ENCODE measurements at places on chromosomes 7 and 10.

DNA sequence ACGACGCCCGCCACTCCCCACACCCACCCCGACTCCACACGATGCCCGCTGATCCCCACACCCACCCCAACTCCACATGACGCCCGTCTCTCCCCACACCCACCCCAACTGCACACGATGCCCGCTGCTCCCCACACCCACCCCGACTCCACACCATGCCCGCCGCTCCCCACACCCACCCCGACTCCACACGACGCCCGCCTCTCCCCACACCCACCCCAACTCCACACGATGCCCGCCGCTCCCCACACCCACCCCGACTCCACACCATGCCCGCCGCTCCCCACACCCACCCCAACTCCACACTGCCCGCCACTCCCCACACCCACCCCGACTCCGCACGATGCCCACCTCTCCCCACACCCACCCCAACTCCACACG is 317.0 kb downstream of the DNAJB6 start:
- no peak for DNase-seq

DNA sequence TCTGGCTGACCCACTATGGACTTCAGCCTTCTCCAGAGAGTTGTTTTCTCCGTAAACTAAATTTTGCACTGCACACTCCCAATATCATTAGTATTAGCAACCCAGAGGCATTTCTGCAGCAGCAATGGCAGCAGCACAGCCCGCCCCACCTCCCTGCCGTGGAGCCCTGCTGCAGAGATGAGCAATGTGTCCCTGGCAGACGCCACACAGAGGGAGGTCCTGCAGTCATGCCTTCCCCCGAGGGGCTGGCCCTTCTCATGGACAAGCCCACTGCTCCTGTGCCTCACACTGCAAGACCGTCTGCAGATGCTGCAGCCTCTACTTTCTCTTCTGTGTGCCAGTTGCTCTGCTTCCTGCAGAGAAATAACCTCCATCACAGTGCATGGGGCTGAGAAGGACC is 393.4 kb upstream of the MKI67 start:
- DNase-seq = no peak

DNA sequence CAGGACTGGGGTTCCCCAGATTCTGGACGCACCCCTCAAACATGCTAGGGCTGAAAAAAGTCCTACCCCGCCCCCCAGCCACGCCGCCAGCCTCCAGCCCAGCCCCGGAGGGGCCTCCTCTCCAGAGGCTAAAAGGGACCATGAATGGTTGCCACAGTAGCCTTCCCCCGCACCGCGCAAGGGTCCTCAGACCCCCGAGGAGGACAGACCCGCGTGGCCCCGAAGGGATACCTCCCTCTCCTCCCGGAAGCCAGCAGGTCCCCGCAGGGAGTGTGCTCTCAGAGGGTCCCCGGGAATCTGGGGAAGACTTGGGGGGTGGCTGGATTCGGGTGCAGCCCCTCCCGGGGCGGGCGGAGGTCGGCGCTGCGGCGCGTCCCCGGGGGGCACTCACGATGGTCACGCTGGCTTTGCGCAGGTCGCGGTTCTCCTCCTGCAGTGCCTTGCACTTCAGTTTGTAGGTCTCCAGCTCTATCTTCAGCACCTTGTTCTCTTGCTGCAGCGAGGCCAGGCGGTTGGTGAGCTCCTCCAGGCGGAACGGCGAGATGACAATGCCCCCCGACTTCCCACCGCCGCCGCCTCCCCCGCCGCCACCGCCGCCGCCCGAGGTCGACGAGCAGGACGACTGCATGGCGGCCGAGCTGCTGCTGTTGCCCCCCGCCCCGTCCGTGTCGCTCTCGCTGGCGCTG is 482 bp downstream of the CCDC6 start:
- no peak for DNase-seq

DNA sequence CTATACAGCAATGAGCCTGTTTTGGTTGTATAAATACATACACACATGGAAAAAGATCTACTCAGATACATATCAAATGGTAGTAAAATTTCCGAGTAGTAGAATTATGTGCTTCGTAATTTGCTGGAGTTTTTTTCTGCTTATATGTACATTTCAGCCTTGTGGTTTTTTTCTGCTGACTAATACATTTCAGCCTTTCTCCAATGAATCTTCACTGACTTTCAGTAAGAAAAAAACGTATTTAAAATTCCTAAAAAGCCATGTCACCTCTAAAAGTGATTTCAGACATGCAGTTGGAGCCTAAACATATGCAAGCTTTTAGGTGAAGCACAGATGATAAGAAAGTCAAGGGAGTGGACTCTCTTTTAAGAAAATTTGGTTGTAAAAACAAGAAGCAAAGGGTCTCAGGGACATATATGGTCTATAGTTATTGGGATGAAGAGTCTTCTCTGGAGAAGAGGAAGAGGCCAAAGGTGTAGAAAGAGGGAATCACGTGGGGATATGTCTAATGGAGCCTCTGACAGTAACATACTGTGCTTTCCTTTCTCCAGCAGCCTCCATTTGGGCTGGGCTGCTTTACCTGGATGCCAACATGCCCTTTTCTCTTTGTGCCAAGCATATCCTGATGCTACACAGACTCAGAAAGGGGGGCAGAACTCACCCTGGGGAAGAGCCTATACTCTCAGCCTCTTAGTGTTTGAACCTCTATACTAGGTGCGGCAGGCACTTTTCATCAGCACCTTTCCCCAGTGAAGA is 2.4 kb downstream of the AMPH start:
- DNase-seq = no peak

DNA sequence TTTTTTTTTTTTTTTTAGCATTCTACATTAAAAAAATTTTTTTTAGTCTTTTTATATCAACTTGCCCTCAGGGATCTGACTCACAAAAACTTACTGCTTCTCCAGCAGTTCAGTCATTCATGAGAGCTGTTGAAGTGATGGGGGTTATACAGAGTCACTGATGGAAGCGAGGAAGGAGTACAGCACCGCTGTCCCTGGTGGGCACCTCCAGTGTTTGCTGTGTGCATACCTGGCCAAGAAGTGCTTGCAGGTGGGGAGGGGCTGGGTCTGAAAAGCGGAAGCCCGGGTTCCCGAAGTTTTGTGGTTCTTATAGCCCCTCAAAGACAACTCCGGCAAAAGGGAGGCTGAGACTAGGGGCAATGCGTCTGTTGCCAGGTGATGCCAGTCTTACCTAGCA is 46.2 kb downstream of the MINDY4 start:
- DNase-seq = peak; percentile 29

- DNase-seq = no peak
Observed at GRCh38 chr7:155583636-155584035, 37.3 kb upstream of the CNPY1 start.

All from RWPE1 (cell line).